Activated B cell treated with CpG ODN at 0.5 μM for 24 hours (primary cell): ENCODE measurements at places on chromosomes 13 and 19. TPM values are rescaled to one million over a fixed set of nuclear protein-coding genes. Genes with fewer than 3 reads are reported as not detected.

Gene RPL13A
- 6,642 and 7,342 TPM in 2 replicates for total RNA-seq

Gene BCL2L12
- total RNA-seq, result 30.7 and 39.1 TPM in 2 replicates

Gene ZNF880
- 28.0 and 29.5 TPM in 2 replicates for total RNA-seq

Gene MTIF3
- total RNA-seq, result 39.8 and 50.1 TPM in 2 replicates

Gene PODNL1
- total RNA-seq, result 0.44 TPM in 1 of 2 replicates, not detected in the other

Gene ATXN8OS
- not detected in 2 replicates for total RNA-seq

Gene NLRP9
- total RNA-seq, result not detected in 2 replicates

Gene DYRK1B
- 16.9 and 17.2 TPM in 2 replicates for total RNA-seq

Gene CEACAM7
- total RNA-seq, result not detected in 2 replicates

Gene LRRC63
- total RNA-seq, result 0.10 TPM in 1 of 2 replicates, not detected in the other

Gene IL17D
- total RNA-seq, result not detected in 2 replicates

DNA sequence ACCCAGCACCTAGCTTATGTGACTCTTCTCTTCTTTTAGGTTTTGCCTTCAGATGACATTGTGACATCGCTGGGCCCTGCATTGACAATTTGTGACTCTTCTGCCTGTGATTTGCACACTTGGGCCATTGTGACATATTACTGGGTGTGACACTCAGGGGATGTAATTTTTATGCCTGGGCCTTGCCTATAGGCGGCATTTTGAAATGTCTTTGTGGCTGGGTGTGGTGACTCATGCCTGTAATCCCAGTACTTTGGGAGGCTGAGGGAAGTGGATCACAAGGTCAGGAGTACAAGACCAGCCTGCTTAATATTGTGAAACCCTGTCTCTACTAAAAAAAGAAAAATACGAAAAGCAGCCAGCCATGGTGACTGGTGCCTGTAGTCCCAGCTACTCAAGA is 28.4 kb upstream of the ZNF681 start:
- DNase-seq, result no peak

GRCh38 chr13:111658145-111659100 is 338.0 kb downstream of the TEX29 start:
- no peak for DNase-seq

DNA sequence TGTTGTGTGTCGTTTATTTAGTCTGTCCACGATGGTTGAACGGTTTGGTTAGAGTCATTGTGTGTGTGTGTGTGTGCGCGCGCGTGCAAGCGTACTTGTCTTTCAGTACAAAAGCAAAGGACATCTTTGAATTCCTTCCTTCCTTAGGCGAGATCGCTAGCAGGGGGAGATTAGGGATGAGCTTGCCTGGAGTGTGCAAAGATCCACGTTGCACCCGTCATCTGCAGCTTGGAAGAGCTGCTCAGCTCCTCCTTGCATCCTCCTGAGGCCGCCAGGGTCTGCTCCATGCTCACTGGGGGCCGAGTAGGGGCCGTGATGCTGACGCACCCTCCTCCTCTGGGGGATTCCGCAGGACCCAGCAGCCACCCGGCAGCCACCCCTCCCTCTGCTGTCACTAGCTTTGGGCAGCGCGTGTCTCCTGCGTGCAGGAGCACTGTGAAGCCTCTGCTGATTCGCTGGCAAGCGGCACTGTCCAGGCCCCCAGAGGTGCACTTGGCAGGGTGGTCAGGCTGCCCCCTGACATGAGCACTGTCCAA is 137.3 kb downstream of the KDM4B start:
- no peak for DNase-seq

DNA sequence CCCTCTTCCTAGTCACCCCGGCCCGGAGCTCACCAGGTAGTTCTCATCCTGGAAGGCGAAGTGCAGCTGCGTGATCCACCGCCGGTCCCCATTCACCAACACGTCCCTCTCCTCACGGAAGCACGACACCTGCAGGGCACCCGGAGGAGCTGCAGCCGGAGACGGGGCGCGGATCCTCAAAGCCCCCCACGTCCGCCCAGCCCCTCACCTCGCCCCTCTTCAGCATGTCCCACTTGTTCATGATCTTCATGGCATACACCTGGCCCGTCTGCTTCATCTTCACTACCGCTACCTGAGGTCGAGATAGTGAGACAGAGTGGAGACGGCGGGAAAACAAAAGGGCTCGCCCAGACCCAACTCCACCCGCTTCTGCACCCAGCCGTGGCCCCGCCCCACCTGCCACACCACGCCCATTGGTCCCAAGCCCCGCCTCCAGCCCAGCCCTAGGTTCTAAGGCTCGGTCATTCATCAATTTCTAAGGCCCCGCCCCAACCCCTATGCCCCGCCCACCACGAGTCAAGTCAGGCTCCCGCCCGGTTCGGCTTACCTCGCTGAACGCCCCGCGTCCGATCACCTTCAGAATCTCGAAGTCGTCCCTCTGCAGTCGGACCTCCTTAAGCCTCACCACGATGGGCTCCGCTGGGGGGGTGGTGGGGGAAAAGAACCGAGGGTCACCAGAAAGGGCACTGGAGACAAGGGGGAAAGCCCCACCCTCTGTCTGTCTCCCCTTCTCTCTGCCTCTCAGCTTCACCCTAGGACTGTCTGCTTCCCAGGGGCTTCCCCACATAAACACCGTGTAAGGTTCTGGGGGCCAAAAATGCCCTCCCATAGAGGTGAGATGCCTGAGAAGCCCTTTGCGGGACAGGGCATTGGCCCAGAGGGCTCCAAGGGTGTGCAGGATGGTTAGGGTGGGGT is 2.8 kb downstream of the DMPK start:
- DNase-seq, result peak; percentile 84

- no peak for DNase-seq
Observed at GRCh38 chr19:10114651-10115391, 3.3 kb downstream of the P2RY11 start.

- DNase-seq, result no peak
Observed at GRCh38 chr19:43683905-43684304, 13.9 kb upstream of the PLAUR start.

DNA sequence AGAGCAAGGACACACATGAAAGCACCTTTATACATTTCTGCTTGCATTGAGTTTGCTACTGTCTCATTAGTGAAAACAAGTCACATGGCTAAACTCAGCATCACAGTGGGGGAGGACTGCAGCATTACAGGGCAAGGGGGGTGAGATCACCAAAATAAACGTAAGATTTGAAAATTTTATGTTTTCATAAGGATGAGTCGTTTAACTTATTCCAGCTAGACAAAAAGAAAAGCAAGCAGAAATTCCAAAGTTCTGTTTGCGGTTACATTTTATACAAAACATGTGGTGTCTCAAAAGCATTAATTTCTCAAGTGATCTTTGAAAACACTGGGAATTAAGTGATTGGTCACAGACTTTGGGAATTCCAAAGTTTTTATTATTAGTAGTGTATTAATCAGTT is 261.4 kb upstream of the RXFP2 start:
- DNase-seq, result no peak

DNA sequence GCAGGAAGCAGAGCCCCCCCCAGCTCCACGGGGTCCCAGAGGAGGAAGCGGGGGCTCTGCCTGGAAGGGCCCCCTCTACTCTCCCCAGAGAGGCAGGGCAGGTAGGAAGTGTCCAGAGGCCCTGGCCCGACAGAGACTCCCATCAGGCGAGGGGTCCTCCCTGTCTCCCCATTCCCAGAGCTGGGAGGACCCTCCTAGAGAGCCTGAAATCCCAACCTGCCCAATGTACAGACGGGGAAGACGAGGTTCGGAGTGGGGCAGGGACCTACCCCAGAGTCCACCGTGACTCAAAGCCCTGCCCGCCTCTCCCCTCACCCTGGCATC is 1.1 kb downstream of the TLE2 start:
- no peak for DNase-seq

GRCh38 chr13:45226024-45226423 is 25.2 kb upstream of the KCTD4 start:
- DNase-seq, result no peak

DNA sequence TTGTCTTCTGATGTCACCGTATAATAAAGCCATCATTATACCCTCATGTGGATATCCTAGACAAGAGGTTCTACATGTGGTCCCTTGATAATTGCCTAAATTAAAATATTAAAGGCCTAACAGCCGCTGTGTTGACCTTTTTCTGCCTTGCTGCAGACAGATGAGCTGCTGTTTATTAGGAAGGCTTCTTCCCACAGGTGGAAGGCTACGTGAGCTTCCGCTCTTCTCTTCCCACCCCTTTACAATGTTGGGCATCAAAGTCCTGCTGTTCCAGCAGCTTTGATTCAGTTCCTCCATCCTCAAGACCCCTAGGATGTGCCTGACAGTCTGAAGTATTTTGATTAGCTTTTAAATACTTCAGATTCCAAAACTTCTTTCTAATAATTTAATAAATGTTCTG is 217.1 kb downstream of the PCCA start:
- DNase-seq, result no peak

- DNase-seq, result peak; percentile 30
Observed at GRCh38 chr19:54517483-54517882, 14.9 kb downstream of the LAIR2 start.

DNA sequence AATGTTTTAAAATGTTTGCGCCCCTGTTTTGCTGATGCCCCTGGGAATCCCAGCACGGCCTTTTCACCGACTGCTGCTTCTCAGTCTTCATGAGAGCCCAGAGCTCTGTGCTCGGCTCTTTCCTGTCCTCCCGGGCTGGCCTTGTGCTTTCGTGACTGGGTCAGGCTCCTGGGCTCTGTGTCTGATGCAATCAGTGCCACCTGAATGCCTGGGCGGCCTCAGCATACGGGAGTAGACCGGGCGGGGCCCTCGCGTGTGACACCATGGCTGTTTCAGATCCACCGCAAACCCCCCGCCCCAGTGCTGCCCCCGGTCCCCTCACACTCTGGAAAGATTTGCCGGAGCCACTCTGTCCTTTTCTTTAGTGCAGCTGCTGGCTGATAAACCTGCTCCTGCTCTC is 21.4 kb downstream of the PABPC3 start:
- no peak for DNase-seq

DNA sequence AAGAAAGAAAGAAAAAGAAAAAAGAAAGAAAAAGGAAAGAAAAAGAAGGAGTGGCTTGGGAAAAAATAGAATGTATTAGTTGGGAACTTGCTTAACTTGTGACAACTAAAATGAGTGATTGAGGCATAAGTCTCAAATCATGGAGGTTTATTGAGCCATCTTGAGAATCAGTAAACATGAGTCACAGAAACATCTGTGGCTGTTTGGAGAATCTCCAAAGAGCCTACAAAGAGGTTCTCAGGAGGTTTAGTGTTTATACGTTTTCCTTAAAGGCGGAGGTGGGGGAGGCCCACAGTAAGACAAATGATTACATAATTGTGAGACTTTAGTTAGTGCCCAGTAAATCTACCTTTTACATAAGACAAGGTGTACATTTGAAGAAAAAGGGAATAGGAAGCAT is 38.6 kb downstream of the WDR87 start:
- DNase-seq, result no peak

GRCh38 chr19:52992109-52993004 is 21.4 kb upstream of the ERVV-1 start:
- no peak for DNase-seq

DNA sequence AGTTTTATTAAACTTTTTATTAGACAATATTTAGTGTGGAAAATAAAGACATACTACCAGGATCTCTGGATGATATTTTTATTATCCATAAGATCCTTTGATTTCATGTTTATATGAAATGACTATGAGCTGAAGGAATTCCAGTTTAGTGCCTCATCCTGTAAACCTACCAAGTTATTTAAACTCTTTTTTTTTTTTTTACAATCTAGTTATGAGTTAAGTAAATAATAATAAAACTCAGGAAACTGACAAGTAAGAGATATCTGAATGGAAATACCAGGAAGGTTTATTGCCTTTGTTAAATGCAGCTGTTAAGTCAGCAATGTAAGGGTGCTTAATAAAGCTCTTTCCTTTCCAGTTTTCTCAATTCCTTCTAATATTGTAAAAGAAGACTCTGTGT is 53.9 kb downstream of the RXFP2 start:
- DNase-seq, result no peak

GRCh38 chr19:38433268-38433733 is at the start of gene RYR1:
RYR1 (plus strand) TSS chr19:38433691; CDS start chr19:38433830, 139 bp downstream.
- DNase-seq, result peak; percentile 37

- no peak for DNase-seq
Observed at GRCh38 chr19:31448221-31448657, 99.0 kb upstream of the TSHZ3 start.

- no peak for DNase-seq
Observed at GRCh38 chr13:35160896-35161295, 218.8 kb downstream of the NBEA start.

GRCh38 chr13:95608640-95609323 is 35.7 kb downstream of the DZIP1 start:
- no peak for DNase-seq

GRCh38 chr19:32674153-32674930 is 638 bp downstream of the ANKRD27 start:
- DNase-seq, result no peak

GRCh38 chr19:29083863-29084262 is 129.1 kb downstream of the UQCRFS1 start:
- DNase-seq, result no peak

- no peak for DNase-seq
Observed at GRCh38 chr13:111156421-111156820, 41.3 kb downstream of the ARHGEF7 start.

DNA sequence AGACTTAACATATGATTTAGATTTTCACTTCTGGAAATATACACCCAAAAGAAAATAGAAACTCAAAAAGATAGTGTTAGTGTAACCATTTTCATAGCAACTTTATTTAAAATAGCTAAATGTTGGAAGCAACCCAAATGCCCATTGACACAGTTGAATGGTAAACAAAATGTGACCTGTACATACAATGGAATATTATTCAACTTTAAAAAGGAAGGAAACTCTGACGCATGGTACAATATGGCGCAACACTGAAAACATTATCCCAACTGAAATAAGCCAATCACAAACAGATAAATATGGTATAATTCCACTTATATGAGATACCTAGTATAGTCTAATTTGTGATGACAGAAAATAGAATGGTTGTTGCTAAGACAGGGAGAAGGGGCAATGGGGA is 1456.1 kb upstream of the MIR17HG start:
- DNase-seq, result no peak

DNA sequence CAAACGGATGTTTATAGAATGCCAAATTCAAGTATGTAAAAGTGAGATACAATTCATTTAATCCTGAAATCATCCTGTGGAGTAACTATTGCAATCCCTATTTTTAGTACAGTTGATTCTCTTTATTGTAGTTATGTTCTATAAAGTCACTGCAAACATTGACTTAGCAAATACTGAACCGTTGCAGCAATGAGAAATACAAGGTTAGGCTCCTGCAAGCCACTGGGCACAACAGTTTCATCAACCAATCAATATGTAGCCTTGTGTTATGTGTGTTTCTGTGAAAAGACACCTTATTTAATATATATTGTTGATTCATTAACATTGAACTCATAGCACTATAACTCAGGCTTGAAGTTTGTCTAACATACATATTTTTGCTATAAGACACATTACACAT is 174.4 kb downstream of the DCT start:
- DNase-seq, result no peak

DNA sequence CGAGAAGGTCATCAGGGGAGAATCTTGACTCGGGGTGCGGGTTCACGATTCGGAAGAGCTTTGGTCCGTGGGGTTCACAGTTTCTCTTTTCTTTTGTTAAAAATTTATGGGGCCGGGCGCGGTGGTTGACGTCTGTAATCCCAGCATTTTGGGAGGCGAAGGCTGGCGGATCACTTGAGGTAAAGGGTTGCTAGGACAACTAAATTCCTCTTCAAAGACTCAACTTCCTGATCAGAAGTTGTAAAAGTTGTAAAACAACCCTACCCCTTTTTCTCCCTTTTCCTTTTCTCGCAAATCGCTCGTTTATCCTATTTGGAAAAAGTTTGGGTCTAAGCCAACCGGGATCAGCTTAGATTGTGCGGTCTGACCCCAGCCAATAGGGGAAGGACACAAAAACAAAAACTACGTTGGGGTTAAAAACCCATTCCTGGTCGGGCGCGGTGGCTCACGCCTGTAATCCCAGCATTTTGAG is 673 bp downstream of the ZNF486 start:
- no peak for DNase-seq

- DNase-seq, result no peak
Observed at GRCh38 chr19:1872807-1873523, 9.6 kb upstream of the KLF16 start.
